ENCODE measurements at places on chromosomes 7 and 10.

- no peak for DNase-seq
Observed at GRCh38 chr10:11691319-11691755, 50.8 kb upstream of the ECHDC3 start.

DNA sequence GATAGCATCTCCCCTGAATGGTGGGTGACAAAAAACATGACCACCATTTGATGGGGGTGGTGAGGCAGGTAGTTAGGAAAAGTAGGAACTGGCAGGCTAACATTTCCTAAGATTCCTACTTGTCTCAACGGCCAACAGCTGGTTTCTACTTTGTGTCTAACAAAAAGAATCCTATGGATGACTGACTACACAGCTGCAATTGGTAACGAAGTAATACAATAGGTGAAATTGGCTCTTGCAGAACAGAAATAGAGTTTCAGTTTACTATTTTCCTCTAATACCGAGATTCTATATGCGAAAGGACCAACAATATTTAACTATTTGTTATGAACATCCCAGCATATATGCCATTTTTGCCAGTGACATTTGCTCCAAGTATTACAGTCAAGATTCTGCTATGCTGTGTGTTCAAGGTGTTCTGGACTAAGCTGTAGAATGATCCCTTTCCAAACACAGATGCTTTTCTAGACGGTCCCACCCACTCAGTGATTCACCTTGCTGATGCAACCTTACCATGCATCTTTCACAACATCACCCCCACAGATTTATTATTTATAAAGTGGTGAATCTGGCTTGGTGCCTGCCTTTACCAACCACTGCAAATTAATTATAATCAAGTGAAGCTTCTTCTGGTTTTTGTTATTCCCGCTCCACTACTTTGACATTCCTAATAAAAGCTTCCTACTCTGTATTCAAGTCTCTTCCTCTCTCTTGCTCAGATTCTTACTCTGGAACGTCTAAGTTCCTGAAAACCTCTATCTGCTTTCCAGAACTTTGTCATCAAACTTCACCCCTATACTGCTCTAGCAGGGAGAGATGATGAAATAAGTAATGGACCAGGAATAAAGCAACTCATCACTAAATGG, 16.8 kb downstream of the BBIP1 start:
- no peak for DNase-seq

- no peak for DNase-seq
Observed at GRCh38 chr7:17774716-17775288, 165.5 kb downstream of the SNX13 start.

DNA sequence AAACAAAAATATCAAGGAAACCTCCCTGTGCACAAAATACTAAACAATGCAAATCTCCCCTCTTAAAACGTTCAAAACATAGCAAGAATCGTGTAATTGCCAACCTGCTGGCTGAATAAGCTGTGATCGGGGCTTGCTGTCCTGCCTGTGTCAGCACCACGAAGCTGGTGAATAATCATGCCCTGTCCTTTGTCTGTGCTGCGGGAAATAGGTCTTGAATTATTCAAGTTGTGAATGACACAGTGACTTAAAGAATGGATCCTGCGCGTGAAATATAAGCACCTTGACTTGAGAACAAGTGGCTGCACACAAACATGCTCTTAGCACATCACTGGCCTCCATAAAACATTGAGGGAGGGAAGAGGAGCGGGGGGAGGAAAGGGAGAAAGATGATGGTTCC, 130.2 kb downstream of the OAT start:
- DNase-seq: no peak

GRCh38 chr10:68756766-68757165, 35.7 kb downstream of the CCAR1 start:
- no peak for DNase-seq

GRCh38 chr7:21334906-21335305, 93.0 kb upstream of the SP4 start:
- no peak for DNase-seq

- no peak for DNase-seq
Observed at GRCh38 chr10:71435571-71436267, 39.0 kb downstream of the CDH23 start.

- no peak for DNase-seq
Observed at GRCh38 chr10:76492026-76492425, 1060.6 kb downstream of the LRMDA start.

DNA sequence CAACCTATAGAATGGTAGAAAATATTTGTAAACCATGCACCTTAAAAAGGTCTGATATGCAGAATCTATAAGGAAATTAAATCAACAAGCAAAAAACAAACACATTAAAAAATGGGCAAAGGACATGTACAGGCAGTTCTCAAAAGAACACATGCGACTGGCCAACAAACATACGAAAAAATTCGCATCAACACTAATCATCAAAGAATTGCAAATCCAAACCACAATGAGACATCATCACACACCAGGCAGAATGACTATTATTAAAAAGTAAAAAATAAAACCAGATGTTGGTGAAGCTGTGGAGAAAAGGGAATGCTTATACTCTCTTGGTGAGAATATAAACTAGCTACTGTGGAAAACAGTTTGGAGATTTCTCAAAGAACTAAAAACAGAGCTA, 33.2 kb downstream of the TMEM229A start:
- DNase-seq: no peak

All from CD4-positive, alpha-beta T cell treated with Interleukin-21 for 1 hour (primary cell).